ENCODE measurements at places on chromosomes 16 and 17. TPM values are rescaled to one million over a fixed set of nuclear protein-coding genes. Genes with fewer than 3 reads are reported as not detected.

DNA sequence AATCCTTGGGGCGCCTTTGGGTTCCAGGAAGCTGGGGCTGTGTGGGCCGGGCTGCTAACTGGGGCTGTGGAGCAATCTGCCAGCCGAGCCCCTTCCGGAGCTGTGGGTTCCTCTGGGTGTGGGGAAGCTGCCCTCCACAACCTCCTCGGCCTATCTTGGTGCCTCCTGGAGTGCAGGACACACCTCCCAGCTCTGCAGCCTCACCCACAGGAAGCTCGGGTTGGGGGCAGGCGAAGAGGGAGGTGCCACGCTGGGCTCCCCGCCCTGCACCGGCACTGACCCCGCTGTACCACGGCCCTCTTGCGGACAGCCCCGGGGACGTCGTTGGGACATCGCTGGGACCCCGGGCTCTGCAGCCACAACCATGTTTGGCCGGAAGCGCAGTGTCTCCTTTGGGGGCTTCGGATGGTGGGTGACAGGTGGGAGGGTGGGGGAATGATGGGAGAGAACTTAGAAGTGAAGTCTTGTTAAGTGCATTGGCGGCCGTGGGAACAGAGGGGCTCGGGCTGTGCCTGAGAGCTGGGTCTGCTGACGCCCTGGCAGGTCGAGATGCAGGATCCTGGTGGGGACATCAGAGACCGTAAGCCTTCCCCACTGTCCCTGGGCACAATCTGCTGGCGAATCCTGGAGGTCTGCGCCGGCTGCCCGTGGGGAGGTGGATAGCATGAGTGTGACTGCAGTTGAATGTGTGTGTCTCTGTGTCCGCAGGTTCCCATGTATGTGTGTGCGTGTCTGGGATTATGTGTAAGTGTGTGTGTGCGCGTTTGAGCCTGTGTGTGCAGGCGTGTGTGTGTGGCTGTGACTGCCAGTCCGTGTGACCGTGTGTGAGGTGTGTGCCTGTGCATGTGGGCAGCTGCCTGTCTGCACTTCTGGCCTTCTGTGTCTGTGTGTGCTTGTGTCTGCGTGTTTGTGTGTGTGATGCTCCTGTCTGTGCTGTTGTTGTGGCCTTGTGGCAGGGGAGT is at the start of gene RAP1GAP2:
TSS of gene RAP1GAP2 (plus strand) at position 275 of the 962 bp plus-strand sequence. CDS start at position 365, 90 bp downstream.
- no peak for DNase-seq

TPSB2 gene
- polyA plus RNA-seq, result 0.18 TPM

AURKB gene
- polyA plus RNA-seq, result 49.9 TPM

DNA sequence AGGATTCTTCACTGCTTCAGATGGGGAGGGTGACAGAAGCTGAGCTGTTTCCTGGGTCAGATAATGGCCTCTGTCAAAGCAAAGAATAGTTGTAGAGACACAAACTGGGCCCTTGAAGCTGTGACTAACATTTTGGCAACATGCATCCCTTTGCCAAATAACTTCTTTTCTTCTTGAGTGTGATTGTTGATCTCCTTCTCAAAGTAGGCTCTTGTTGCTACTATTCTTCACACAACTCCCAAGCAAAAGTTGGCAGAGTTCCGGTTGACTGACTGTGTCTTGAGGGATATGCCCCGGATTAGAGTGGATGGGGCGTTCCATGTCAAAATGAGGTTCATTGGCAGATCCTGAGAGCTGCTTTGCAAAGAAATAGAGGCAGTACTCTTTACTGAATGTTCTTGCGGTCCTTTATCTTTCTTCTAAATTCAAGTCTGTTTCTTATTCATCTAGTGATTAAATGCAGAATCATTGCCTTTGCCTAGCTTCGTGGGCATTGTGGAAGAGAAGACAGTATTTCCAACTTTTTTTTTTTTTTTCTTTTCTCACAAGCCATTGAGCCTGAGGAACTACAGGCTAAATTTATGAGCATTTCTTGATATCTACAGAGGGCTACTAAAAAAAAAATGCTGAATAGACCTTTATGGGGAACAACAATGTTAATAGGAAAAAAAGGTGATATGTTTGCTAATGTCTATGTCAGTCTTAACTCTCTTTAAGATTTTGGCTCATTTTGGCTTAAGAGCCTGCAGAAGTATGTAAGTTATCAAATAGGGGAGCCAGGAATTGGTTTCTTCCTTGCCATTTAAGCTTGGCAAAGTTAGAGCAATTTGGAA is 5.8 kb downstream of the WIPF2 start:
- no peak for DNase-seq

GRCh38 chr17:55737976-55738501 is 12.8 kb upstream of the PCTP start:
- no peak for DNase-seq

- no peak for DNase-seq
Measured at GRCh38 chr17:53134548-53134947, 688.2 kb upstream of the KIF2B start.

DNA sequence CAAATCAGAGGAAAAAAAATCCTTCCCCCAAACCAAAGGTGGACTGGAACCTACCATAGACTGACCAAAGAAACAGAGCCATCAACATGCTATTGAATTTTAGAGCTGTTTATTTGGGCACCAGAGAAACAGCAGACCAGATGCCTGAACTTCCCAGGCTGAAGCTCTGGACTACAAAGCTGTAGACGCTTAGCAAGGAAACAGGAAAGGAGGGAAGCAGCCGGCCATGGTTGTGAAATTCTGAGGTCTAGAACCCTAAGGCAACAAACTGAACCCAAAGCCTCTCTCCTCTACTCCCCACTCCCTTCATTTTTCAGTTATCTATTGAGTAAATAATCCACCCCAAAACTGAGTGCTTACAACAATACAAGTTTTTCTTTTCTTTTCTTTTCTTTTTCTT is 45.4 kb upstream of the MEIOC start:
- no peak for DNase-seq

GRCh38 chr17:13268791-13269595 is 251.2 kb upstream of the ELAC2 start:
- DNase-seq, result no peak

DHRS7C gene
- not detected for polyA plus RNA-seq

All from left kidney (tissue), 8 donors.